A549 treated with Mapracorat at 1 μM for 4 hours (cell line): ENCODE measurements at places on chromosomes 7 and 10. TPM values are rescaled to one million over a fixed set of nuclear protein-coding genes. Genes with fewer than 3 reads are reported as not detected.

Gene CYP17A1
- total RNA-seq: not detected in 5 replicates

Gene MXI1
- total RNA-seq: 5.1 to 7.3 TPM (median 6.0 TPM) in 5 replicates

Gene FAM180A
- 0.09 to 0.14 TPM (median 0.11 TPM) in 3 of 5 replicates, not detected in the others for total RNA-seq

Gene NPSR1
- total RNA-seq: not detected in 5 replicates

Gene SNCG
- 9.9 to 14.5 TPM (median 13.4 TPM) in 5 replicates for total RNA-seq

Gene NPY
- not detected in 5 replicates for total RNA-seq

Gene GJC3
- 0.12 to 0.21 TPM (median 0.12 TPM) in 3 of 5 replicates, not detected in the others for total RNA-seq

Gene SPDYE11
- total RNA-seq: not detected in 5 replicates

Gene EBLN1
- total RNA-seq: 0.14 to 0.23 TPM (median 0.16 TPM) in 4 of 5 replicates, not detected in the other

Gene GNGT1
- not detected in 5 replicates for total RNA-seq

Gene EBF3
- 0.07 to 0.19 TPM (median 0.12 TPM) in 5 replicates for total RNA-seq

Gene CHN2
- total RNA-seq: 0.05 to 0.35 TPM (median 0.27 TPM) in 4 of 5 replicates, not detected in the other

Gene ALOX5
- total RNA-seq: 0.25 to 0.83 TPM (median 0.36 TPM) in 5 replicates

Gene NAT16
- total RNA-seq: 0.15 to 0.20 TPM (median 0.15 TPM) in 5 replicates

Gene PNLIP
- 0.11 to 0.12 TPM in 2 of 5 replicates, not detected in the others for total RNA-seq

Gene RHBDD2
- total RNA-seq: 80.2 to 97.0 TPM (median 91.0 TPM) in 5 replicates

Gene IGFBP3
- total RNA-seq: 123 to 199 TPM (median 170 TPM) in 5 replicates

Gene TNS3
- total RNA-seq: 63.6 to 77.5 TPM (median 71.0 TPM) in 5 replicates

Gene TLL2
- 0.06 to 0.15 TPM (median 0.12 TPM) in 5 replicates for total RNA-seq

Gene SEMA3E
- total RNA-seq: 1.7 to 2.4 TPM (median 2.1 TPM) in 5 replicates

Gene SCIN
- total RNA-seq: 0.26 to 0.53 TPM (median 0.32 TPM) in 5 replicates

Gene ST8SIA6
- 0.07 TPM in 1 of 5 replicates, not detected in the others for total RNA-seq

Gene FAM25G
- total RNA-seq: 1.1 to 2.0 TPM (median 1.4 TPM) in 3 of 5 replicates, not detected in the others
